ENCODE measurements at places on chromosomes 6 and 20. TPM values are rescaled to one million over a fixed set of nuclear protein-coding genes. Genes with fewer than 3 reads are reported as not detected.

The OSBPL2 gene
- polyA plus RNA-seq, result 24.7 TPM

The MUCL3 gene
- polyA plus RNA-seq, result not detected

The EDN3 gene
- polyA plus RNA-seq, result 0.24 TPM

The HLA-DMB gene
- polyA plus RNA-seq, result 16.4 TPM

The ADGRF5 gene
- polyA plus RNA-seq, result 16.2 TPM

All from urinary bladder (tissue), 4 donors.